Keratinocyte (primary cell): ENCODE measurements at places on chromosomes 2 and 18.

DNA sequence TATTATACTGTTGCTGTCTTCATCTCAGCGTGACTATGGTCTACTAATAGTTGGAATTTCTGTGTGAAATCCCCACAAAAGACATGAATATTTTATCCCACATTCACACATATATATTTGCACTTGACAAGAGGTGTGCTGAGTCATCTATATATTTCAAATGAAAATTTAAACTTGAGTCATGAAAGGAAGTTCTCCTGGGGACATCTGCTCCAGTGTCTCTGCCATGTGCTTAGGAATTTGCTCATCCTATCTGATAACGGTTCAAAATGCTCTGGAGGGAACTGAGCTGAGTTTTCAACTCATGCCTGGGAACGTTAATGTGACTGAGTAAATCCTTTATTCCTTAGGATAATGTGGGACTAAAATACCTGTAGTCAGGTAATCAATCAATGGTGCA, 326.2 kb upstream of the MEX3C start:
- no peak for DNase-seq

- no peak for DNase-seq
Measured at GRCh38 chr2:84986018-84986417, 15.1 kb downstream of the KCMF1 start.

- no peak for DNase-seq
Measured at GRCh38 chr2:23601301-23601965, 216.5 kb downstream of the KLHL29 start.

DNA sequence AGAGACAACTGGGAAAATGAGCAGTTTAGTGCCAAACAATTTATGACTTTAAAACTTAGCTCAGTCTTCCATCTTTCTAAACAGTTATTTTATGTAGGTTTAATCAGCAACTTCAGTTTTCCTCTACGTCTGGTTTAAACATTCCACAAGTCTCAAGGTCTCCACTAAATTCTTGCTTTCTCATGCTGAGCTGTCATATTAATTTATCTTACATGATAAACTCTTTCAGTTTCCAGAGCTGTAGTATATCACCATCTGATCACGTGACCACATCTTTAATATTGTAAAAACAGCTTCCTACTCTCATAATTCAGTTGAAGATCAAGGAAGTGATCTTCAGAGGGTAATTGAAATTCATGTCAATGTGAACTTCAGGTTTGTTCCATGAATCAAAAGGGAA, 158.6 kb downstream of the ZNF804A start:
- DNase-seq: no peak

- no peak for DNase-seq
Measured at GRCh38 chr2:29010946-29011345, 29.8 kb downstream of the TOGARAM2 start.

DNA sequence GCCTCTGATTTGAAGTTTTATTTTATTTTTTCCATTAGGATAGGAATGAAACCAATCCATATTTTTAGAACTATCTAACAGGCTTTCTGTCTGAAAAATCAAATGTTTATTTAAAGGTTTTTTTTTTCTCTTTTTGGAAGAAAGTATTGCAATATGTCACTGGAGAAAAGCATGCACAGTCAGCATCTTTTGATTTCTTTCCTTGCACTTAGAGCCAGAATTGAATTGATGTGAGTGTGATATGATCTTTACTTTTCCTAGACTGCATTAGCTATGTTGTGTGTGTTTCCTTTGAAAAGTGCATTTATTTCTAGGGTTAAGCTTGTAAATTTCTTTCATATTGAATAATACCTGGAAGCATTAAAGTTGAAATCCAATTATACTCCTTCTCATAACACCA, 87.6 kb downstream of the ASXL3 start:
- DNase-seq: no peak

DNA sequence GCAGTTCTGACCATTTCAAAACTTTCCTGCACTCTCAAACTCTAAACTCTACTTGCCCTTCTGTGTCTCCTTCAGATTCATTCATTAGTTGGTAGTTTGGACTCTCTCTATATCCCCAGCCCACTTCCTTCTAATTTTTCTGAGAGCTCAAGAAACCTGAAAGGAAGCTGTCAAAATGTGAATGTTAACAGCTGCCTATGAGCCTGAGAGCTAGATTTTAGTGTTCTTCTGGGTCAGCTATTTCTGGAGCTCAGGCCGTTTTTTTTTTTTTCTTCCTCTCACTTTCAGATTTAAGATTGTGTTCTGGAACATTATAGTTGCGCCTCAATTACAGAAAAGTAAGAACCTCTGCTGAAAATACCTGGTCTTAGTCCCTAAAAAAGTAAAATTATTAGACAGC, 73.1 kb downstream of the RTN4 start:
- no peak for DNase-seq

GRCh38 chr2:191369034-191369433, 123.8 kb downstream of the MYO1B start:
- DNase-seq: no peak

- DNase-seq: no peak
Measured at GRCh38 chr2:61253136-61253535, 91.1 kb downstream of the C2orf74 start.

- DNase-seq: no peak
Measured at GRCh38 chr2:234125451-234126145, 75.1 kb downstream of the SPP2 start.

DNA sequence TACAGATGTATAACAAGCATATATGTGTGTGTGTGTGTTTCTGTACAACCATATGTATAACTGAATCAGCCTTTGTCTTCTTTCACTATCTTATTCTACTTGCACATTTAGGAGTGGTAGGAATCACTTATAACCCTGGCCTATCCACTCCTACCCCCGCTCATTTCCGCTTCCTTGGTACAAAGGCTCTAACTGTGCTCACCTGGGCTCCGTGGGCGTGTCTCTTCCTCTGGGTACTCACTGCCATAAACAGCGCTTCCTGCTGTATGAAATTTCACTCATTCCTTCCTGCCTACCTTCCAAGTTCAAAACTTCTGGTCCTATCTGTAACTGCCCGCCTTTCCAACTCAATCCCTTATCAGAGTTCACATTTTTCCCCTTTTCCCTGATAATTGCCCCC, 815.5 kb downstream of the EPHA4 start:
- no peak for DNase-seq

DNA sequence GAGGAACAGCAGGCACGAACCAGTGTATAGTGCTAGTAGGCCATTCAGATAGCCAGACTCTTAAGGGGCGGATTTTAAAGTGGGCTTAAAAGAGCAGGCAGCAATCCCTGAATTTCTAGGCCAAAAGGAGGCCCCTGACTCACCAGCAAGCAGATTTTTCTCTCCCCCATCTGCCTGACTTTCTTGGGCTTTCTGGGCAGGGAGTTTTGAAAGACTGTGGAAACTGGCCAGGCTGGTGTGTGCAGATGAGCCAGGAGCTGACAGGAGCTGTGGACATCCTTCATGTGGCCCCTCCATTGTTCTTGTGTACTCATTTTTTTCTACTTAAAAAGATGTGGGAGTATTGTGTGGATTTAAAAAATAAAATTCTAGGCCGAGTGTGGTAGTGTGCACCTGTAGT, 59.0 kb downstream of the GLI2 start:
- no peak for DNase-seq

DNA sequence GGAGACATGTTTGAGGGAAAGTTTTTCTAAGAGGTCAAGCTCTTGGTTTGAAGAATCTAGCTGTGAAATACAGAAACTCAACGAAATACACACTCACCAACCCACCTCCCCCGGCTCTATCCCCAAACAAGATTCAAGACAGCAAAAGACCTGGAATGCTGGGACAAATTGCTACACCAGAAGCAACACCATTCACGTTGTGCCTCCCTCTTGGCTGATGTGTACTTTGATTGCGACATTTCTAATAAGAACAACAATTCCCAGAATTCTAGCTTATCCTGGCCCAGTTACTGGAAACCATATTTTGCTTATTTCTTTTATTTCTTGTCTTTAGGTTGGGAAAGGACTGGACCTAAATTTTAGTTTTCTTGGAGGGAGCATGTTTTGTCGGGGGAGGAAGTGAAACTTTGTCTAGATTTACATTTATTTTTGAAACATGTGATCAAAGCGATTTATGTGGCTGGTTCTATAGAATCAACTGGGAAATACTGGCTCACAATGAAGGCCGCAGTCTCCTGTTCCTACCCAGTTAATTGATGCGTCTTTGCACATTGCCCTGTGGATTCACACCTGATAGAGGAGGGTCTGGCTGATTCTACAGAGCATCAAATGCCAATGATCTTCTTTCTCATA, 29.6 kb upstream of the LPIN1 start:
- no peak for DNase-seq

DNA sequence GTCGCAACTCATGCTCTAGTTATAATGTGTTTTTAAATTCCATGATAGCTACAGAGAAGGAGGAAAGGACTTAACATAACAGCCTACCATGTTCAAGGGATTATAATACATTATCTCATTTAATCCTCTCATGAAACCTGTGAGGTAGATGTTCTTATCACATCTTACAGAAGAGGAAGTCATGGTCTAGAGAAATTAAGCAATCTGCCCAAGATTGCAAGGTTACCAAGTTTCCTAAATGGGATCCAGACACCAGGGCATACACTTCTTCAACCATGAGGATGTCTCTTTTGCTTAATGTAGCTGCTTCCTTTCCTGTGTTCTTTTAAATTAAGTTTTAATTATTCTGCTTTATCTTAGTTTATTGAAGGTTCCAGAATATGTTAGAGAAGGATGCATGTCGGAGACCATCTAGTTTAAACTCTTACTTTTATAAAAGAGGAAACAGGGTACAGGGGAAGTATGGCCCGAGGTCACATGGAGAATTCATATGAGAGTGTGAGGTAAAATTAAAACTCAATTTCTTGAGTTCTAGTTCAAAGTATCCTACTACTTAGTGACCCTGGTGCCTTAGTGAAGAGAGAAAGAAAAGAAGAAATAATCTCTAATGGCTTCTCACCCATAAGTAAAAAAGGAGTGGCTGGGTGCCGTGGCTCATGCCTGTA, 3.6 kb upstream of the IL1A start:
- DNase-seq: no peak

DNA sequence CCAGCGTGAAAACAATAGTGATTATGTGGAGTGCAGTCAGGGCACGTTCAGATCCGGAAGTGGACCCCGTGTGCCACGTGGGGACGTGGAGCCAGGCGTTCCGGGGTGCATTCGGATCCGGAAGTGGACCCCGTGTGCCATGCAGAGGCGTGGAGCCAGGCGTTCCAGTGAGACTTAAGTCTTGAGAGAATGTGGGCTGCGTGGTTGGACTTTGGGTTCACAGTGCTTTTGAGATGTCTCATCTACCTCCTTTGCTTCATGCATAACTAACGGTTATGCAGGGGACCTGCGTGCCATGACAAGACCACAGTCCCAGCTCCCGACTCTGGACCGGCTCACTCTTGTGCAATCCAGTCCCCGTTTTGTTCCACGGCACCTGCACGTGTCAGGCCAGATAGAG, 28.8 kb downstream of the CTDP1 start:
- no peak for DNase-seq
